ENCODE measurements at places on chromosomes 4 and X. TPM values are rescaled to one million over a fixed set of nuclear protein-coding genes. Genes with fewer than 3 reads are reported as not detected.

DNA sequence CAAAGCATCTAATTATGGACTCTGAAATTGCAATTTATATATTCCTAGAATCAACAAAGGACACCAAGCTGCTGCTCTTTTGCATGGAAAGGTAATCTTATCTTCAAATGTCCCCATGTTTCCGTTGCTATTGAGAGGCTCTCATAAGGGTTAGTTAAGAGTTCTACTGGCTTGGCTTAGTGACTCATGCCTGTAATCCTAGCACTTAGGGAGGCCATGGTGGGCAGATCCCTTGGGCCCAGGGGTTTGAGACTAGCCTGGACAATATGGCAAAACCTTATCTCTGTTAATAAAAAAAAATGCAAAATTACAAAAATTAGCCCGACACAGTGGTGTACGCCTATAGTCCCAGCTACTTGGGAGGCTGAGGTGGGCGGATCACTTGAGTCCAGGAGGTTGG is 93.4 kb upstream of the RAPGEF2 start:
- DNase-seq, result no peak

Gene PFKFB1
- 0.27 TPM for total RNA-seq

GRCh38 chrX:24979081-24979480 is 36.7 kb downstream of the ARX start:
- no peak for DNase-seq

DNA sequence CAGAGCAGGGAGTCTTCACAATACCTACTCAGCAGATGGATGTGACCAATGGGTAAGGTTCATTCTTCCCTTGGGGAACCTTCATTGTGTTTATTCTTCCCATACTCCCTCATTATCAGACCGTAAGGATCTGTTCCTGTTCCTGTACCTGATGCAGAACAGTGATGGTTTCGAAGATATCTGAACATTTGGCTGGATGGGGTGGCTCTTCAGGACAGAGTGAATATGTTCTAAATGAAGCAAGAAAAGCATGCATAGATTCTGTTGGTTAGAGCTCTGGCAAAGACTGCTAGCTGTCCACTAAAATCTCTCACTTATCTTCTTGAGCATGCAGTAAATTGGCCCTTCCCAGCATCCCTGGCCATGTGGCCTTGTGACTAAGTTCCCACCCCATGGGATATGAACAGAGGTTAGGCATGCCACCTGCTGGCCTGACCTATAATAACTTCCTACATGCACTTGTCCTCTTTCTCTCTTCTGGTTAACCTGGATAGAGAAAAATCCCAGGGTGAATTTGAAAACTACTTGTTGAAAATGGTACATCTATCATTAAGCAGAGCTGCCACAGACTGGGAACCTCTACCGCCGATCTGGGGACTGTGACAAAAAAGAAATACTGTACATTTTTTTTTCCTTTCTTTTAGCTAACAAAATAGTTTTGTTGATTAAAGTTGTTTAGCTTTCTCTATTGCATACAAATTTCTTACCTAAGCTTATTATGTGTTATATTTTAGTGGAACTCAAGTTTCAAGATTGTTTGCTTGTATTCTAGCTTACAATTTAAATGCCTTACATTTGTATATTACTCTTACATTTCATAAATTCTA is 60.0 kb upstream of the BANK1 start:
- no peak for DNase-seq

DNA sequence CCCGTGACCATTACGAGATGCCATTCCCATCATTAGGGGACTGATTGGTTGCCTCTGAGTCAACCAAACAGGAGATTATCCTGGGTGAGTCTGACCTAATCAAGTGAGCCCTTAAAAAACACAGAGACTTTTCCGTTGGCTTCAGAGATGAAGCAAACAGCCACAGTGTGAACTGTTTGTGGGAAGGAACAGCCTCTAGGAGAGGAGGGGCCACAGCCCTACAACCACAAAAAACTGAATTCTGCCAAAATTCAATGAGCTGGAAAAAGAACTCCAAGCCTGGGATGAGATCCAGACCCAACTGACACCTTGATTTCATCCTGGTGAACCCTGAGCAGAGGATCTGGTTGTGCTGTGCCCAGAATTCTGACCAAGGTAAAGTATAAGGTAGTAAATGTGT is 31.3 kb upstream of the TBL1X start:
- no peak for DNase-seq

DNA sequence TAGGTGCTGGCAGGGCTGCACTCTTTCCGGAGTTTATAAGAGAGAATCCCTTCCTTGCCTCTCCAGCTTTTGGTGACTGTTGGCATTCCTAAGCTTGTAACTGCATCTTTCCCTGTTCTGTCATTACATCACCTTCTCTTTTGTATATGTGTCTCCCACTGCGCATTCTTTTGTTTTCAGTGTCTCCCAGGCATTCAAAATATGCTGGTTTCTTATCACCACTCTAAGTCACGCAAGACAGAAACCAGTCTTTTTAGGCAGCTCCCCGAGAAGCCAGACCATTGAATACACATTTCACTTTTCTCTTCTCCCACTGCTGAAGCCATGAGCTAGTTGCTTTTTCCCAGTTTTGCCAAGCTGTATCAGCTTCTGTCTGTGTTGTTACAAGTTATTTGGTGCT is 71.0 kb downstream of the LAS1L start:
- no peak for DNase-seq

- DNase-seq, result no peak
Observed at GRCh38 chr4:171067422-171067821, 745.8 kb upstream of the GALNTL6 start.

Gene MAGEA12
- total RNA-seq, result not detected

DNA sequence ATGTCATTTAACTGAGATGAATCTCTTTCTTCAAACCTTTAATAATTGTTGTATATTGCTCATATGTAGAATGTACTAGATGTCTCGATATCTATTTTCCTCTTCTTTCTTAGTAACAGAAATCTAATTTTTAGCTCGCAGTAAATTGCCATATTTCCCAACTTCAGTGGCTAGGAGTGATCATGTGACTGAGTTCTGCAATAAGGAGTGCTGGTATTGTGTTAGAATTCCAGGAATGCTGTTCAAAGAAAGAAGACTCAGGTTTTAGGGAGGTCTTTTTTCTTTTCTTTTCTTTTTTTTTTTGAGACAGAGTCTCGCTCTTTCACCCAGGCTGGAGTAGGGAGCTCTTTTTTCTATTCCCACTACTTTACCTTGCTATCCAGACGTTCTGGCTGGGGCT is 81.7 kb downstream of the SLC10A7 start:
- no peak for DNase-seq

- DNase-seq, result no peak
Observed at GRCh38 chrX:113392355-113392754, 551.7 kb upstream of the AMOT start.

- DNase-seq, result no peak
Observed at GRCh38 chrX:17328837-17329236, 46.2 kb upstream of the NHS start.

Gene ADAMTS3
- 1.1 TPM for total RNA-seq

DNA sequence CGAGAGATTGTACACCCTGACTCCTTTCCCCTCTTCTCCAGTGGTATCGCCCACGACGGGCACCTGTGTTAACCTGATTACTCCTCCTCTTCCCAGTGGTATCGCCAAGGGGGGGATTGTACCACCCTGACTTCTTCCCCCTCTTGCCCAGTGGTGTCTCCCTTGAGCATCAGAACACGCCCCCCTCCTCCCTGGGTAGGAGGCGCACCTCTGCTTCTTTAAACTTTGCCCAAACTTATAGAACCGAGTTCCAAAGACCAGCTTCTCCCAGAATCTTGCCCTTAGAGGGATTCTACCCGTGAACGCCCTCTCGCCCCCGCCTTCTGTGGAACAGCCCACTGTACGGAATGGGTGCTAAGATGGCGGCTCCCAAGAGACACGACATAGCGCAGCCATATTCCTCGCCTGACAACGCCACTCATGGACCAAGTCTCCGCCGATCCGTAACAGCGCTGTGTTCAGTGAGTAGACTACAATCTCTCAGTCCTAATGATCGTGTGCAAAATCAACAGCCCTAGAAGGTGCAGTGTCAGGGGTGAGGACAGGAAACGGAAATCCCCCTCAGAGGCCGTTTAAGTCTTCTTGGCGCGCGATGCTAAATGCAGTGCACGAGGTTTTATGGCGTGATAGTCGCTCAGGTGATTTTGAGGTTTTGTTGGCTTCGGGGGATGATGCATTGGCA is 4.2 kb upstream of the ZNF157 start:
- DNase-seq, result peak; percentile 80

DNA sequence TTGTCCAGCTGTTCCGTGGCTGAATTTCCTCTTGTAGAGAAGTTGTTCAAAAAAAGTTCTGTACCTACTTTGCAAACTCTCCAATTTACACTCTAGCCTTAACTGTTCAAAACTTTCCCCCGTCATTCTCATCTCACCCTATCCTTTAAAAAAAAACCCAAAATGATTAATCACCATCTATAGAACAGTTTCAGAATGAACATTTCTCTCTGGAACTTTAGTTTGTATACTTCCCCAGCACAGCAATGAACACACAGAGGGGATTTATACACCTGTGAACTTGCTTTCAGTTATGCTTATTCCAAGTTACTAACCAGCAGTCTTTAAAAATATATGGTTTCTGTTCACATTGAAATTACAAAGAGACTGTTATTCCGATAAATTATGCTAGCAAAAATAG is 1.2 kb downstream of the GEMIN8 start:
- DNase-seq, result no peak

DNA sequence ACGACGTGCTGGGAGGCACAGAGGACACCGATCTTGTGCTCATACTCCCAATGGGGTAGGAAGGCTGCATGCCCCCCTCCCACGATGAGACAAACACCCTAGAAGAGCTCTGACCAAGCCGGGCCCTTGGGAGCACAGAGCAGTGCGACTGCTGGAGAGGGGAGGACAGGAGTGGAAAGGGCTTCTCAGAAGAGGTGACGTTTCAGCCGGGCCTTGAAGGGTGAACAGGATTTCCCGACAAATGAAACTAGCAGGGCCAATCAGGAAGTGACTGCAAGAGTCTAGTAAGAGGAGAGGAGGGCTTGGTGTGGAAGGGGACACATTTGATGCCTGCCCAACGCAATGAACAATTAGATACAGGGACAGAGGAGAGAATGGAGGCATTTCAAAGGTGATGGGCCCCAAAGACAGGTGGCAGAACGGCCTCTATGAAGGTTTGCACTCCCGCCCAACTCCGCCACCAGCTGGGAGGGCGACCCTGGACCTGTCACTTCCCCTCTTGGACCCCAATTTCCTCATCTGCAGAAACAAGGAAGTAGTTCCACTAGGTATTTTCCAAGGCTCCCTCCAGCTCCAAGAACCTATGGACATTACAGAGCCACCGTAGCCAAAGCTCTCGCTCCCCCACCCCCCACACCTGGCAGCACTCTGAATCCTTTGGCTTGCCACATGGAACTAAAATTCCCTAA is 3.9 kb downstream of the HCFC1 start:
- no peak for DNase-seq

DNA sequence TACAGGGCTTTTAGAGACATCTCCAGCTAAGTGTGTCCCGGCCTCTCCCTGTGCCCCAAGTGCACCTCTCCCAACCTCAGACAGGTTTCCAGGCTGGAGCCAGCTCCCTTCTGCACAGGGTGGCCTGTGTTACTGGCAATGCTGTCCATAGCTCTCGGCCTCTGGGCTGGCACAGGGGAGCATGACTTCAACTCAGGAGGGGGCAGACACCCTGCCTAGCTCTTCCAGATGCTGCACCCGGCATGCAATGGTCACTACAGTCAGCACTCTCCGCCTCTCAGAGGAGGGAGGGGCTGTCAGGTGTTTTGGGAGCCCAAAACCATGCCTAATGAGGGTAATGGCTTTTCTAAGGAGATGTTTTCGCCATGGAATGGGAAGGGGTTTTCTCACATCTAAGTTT is 2.4 kb upstream of the IRAK1 start:
- no peak for DNase-seq

Gene SLC9A7
- total RNA-seq, result 84.0 TPM
